ENCODE measurements at places on chromosomes 4 and X. TPM values are rescaled to one million over a fixed set of nuclear protein-coding genes. Genes with fewer than 3 reads are reported as not detected.

The MAGEA2B gene
- 3.2 TPM for total RNA-seq

DNA sequence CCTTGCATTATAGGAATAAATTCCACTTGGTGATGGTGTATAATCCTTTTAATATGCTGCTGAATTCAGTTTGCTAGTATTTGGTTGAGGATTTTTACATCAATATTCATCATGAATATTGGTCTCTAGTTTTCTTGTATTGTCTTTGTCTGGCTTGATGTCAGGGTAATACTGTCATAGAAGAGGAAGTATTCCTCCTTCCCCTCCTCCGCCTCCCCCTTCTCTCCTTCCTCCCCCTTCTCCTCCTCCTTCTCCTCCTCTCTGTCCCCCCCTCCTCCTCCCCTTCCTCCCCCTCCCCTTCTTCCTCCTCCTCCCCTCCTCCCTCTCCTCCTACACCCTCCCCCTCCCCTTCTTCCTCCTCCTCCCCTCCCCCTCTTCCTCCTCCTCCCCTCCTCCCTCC lies 65.8 kb downstream of the RGS12 start:
- no peak for DNase-seq

DNA sequence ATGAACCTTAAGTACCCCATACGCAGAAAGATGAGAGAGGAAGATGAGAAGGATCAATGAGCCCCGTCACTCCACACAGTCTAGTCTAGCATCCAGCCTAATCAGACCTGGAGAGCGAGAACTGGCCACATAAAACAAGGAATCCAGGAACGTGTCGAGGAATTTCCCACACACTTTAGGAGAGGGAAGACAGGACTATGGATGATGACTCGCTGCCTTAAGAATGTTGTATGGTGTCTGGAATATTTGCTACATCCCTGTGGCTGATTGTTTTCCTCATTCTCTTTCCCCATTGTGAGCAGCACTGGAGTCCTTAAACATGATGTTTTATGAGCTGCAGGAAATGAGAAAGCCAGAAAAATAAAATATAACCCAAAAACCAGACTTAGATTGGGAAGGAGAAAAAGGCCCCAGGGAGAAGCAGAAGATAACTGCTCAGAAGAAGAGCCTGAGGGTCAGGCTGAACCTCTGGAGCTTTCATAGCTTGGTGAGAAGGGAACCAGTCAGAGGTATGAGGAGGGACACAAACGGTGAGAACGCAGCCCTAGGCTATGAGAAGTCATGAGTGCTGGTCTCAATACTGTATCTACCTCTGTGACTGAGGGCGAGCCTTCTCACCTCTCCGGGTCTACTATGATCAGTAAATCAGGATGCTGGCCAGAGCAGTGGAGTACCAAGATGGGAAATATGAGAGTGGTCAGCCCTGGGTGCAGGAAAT lies 139.5 kb upstream of the NOCT start:
- DNase-seq, result peak; percentile 32

DNA sequence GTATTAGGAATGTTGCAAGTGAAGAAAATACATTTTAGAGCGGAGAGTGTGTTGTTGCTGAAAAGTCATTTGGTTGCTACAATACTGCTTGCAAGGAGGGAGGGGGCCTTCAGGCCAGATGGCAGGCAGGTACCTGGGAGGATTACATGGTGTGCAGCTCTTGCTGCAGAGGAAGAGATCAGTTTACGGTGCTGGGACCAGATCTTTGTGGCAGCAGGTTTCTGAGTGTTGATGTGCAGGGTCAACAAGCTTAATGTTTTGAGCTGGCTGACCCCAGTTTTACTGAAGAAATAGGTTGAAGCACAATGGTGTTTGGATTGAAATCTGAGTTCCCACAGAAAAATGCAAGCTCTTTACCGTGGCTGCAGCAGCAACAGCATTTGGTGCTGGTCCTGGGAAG lies 96.4 kb upstream of the DDIT4L start:
- DNase-seq, result no peak

DNA sequence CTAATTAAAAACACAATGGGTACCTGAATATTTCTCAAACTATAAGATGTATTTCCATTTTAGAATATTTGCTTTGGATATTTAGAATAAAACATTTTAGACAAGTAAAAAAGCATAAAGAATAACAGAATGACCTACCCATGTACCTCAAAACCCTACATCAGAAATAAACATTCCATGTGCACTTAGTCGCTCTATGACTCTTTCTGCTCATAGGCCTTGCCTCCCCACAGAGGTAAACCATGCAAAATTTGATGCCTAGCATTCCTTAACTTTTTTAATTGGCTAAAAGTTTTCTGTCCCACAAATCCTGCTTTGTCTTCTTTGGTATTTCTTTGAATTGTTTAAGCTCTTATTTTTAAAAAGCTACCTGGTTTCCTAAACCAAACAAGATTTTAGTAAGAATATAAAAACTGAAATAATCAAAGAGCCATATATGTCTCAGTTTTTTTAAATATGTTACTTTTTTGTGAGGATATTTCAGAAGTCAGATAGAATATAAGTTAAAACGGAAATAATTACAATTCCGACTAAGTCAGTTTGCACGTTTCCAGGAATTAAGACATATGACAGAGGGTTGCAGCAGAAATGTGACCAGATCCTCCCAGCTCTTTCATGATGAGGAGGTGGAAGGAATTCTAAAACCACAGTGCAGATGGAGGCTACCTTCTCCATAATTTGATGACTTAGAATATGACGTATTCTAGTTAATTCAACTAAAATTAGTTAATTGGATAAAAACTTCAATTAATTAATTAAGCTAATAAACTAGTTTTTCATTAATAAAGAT lies 102.5 kb downstream of the FIP1L1 start:
- DNase-seq, result no peak

DNA sequence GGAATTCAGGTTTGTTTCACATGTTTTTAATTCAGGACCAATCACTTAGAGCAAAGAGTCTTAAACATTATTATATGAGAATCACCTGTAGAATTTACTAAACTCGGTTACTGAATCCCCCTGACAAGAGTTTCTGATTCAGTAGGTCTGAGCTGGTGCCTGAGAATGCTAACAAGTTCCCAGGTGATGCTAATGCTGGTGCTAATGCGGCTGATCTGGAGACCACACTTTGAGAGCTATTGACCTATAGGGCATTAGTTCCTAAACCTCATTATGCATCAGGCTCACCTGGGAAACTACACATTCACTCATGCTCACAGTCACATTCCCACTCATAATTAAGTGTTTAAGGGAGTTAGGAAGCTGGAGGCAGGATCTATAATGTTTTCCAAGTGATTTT lies 36.1 kb upstream of the NUDT6 start:
- DNase-seq, result no peak

The NKX3-2 gene
- total RNA-seq, result 0.04 TPM

The CXCL3 gene
- total RNA-seq, result 0.53 TPM

GRCh38 chr4:183303301-183303700 lies 16.8 kb downstream of the CLDN22 start:
- DNase-seq, result no peak

GRCh38 chr4:138572007-138572406 lies 329.9 kb upstream of the SLC7A11 start:
- DNase-seq, result no peak

The PPEF1 gene
- total RNA-seq, result 0.72 TPM

- DNase-seq, result no peak
Measured at GRCh38 chrX:1493877-1494510, 41.3 kb upstream of the ASMTL start.

DNA sequence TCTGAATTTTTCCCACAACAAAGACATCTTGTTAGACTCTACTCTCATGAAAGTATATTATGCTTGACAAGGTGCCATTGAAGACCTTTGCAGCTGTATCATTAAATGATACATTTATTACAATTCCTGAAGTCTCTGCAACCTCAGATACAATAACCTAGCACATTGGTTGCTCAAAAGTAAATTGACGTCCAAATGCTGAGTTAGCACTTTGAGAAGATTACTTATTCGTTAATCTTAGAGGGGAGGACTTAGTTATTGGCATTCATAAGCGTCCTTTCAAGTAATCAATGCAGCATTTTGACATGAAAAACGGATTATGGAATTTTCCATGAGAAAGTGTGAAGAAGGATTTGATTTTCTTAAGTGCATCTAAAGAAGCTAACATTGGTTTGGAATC lies 151.6 kb downstream of the ARSF start:
- DNase-seq, result no peak

Data from H4 (cell line).